ENCODE measurements at places on chromosomes 3 and 15.

- no peak for DNase-seq
These were observed 180.0 kb upstream of the TGFBR2 start for GRCh38 chr3:30426293-30426993.

DNA sequence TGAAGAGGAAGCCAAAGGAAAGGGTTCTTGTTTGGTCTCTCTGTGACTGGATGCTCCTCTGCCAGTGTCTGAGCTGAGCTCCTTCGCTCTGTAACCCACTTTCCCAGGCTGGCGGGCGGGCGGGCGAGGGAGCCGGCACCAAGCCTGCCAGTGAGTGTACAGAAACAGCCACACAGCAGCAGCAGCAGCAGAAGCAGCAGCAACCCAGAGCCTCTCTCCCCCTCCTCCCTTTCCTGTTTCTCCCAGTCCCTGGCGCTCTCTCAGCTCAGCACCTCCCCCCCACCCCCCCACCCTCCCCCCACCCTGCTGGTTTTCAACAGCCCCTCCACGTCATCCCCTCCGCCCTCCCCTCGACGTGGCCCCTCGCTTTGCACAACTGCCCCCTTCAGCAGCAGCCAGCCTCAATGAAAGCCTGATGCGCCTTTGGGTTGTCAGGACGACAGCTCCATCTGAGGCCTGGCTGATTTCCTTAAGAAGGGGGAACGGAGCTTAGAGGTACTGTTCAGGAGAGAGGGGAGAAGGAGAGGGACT, at the start of gene LSAMP:
Gene LSAMP, minus strand, starts transcription at position 177 of the 531 bp plus-strand sequence.
- DNase-seq, result no peak

GRCh38 chr15:80171787-80172186, 19.0 kb downstream of the FAH start:
- no peak for DNase-seq

GRCh38 chr3:87436781-87437543, 160.6 kb upstream of the POU1F1 start:
- DNase-seq, result no peak

DNA sequence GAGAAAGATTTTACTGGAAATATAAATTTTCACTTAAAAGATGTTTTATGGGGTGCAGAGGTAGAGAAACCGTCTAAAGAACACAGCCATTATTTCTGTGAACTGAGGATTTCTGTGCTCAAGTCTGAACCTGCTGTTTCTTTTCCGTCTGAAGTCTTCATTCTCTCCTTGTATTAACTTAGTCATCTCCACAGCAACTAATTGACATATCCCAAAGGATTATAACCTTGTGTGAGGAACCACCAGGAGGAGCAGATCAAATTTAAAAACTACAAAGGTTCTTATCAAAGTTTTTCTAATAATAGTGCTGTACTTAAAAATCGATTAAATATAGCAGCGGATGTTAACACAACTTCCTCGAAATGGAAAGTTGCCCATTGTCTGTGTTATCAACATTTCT, 31.1 kb upstream of the ICE2 start:
- no peak for DNase-seq

DNA sequence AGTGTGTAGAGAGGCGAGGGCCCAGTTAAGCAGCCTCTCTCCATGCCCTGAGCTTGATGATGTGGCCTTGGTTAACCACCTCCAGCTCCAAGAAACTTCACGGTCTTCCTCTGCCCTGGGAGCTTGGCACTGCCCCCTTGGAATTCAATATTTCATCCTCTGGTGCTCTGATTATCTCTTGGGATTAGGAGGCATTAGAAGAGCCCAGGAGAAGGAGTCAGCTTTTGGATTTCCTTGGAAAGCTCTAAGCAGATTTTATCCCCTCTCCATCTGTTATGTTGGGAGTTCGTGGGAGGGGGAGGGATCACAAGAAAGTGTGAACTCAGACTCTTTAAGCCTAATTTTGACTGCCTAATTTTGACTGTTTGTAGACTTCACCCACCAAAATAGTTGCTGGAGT, 132.7 kb upstream of the AGBL1 start:
- no peak for DNase-seq

DNA sequence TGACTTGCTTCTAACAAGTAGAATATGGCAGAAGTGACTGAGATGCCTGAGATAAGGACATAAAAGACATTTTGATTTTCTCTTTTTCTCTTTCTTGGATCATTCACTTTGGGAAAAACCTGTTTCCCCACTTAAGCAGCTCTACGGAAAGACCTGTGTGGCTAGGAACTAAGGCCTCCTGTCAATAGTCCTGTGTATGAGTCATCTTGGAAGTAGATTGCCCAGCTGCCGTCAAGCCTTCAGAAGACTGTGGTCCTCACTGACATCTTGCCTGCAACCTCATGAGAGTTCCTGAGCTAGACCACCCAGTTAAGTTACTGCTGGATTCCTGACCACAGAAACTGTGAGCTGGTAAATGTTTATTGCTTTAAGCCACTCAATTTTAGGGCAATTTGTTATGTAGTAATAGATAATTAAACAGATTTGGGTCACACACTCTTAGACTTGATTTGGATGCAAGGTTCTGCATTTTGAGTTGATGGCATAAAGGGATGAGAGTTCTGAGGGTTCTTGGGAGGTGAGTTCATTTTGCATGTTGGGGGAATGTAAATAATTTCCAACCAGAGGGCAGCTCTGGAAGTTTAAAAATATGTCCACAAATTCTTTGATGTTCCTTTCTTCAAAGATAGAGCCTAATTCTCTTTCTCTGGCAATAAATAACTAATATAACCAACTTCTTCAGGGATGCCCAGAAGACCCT, 229.2 kb downstream of the SQOR start:
- no peak for DNase-seq

- DNase-seq, result no peak
These were observed 369 bp upstream of the U2SURP start for GRCh38 chr3:143001034-143001368.

- no peak for DNase-seq
These were observed 3.2 kb downstream of the EIF1B start for GRCh38 chr3:40312661-40313226.

GRCh38 chr15:100681335-100681746, 79.0 kb downstream of the ASB7 start:
- DNase-seq, result no peak

GRCh38 chr15:73654659-73655058, 21.5 kb upstream of the NPTN start:
- no peak for DNase-seq

DNA sequence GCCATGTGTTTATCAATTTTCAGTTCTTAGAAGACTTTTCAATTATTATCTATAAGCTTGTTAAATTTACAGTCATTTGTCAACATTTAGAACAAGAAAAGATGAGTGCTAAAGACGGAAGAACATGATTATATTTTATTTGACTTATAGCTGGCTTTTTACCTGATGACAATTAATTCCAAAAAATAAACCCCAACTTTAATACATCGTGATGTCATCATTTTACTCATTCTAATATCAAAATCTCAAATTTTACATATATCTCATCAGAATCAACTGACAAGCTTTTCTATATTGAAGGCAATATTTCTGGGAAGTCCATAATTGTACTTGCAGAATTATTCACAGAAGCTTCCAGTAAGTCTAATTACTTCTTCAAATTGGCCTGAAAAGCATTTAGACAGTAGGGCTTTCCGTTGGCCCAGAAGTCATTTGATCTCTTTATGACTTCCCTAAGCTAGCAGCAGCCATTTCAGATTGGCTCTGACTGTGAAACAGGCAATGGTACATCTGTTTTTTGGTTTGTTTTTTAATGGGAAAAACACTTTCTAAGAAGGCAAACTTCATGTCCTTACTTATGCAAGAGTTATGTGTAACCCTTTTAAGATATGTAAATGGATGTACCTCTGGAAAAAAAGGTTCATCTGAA, 234.7 kb upstream of the PLSCR5 start:
- no peak for DNase-seq

- DNase-seq, result no peak
These were observed 4.3 kb upstream of the SUCNR1 start for GRCh38 chr3:151869181-151869580.

- no peak for DNase-seq
These were observed 18.6 kb downstream of the PRKCD start for GRCh38 chr3:53179580-53179979.

DNA sequence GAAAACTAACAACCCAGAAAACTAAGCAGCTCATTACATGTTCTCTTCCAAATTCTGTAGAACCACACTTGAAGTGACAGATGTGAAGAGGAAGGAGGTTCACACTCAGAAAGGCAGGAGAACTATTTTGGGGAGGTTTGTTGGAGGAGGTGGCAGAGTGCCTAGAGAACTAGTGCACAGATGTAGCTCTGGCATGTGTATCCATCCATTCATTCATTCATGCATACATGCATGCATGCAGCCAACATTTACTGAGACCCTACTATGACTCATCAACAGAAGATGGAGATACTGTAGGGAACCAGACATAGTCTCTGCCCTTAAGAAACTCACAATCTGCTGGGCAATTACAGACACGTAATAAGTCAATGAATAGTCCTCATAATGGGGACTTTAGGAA, 116.7 kb downstream of the ERC2 start:
- no peak for DNase-seq

GRCh38 chr3:148998297-148998696, 7.0 kb downstream of the GYG1 start:
- DNase-seq, result no peak

DNA sequence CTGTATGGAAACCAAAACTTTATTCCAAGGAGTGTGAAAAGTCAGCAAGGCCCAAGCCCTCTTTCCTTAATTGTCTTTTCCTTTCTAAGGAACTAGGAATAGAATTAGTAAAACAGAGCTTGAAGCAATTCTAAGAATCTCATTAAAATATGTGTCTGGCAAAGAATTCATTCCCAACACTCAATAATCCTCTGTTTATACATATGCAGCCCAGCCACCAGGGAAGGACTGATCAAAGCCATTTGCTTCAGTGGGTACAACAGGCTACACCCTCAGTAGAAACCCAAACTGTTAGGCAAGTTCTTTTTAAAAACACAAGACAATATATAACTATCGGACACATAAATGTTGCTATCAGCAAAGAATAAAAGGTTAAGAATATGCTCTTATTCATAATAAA, 266.9 kb downstream of the ERC2 start:
- DNase-seq, result no peak

DNA sequence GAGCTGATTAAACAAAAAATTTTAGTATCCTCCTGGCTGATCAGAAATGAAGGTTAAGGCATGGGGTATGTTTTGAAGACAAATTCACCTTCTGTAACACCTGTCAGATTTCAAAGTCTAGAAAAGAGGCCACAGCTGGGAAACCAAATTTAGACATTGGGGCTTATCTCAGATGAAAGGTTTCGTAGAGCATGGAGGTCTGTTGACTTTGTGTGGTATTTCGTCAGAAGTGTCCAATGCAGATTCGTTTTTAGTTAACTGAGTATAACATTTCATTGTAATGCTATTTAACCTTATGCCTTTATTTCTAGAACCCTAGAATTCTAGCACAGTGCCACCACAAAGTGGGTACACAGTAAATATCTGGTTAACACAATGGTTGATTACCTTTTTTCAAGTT, 61.7 kb downstream of the FNDC3B start:
- DNase-seq, result no peak

GRCh38 chr3:129795186-129796010, 98.1 kb downstream of the TMCC1 start:
- DNase-seq, result no peak

DNA sequence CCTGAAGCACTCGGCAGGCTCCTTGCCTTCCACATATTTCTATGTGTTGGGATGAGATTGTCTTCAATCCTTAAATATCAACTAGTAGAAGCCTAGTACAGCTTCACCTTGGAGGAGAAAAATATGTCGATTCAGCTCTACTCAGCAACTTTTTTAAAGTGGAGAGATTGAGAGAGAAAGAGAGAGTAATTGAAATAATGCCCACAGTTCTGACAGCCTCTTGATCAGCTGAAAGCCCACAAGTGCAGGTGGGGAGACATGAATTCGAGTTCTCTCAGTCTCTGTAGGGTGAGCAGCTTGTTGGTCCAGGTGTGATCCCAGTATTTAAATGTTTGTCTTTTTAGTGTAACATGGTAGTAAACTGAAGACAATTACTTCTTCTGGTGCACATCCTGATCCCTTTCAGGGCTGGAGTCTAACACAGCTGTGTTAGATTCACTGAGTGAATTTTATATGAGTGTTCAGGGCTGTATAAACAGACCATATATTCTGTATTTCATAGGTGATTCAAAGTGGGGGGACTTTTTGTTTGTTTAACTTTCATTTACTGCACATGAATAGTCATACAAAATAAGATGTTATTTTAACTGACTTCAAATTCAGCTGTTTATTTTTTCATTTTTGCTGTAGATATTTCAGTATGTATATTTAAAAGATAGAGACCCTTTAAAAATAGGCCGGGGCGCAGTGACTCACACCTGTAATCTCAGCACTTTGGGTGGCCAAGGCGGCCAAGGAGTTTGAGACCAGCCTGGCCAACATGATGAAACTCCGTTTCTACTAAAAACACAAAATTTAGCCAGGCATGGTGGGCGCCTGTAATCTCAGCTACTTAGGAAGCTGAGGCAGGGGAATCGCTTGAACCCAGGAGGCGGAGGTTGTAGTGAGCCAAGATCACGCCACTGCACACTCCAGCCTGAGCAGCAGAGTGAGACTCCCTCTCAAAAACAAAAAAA, 64.0 kb downstream of the ST6GAL1 start:
- no peak for DNase-seq

- no peak for DNase-seq
These were observed 21.0 kb downstream of the ZNF80 start for GRCh38 chr3:114216186-114216970.

- no peak for DNase-seq
These were observed 325.6 kb upstream of the RASGRP1 start for GRCh38 chr15:38890194-38890593.

- DNase-seq, result no peak
These were observed 43.4 kb upstream of the SEC22A start for GRCh38 chr3:123158330-123158729.

DNA sequence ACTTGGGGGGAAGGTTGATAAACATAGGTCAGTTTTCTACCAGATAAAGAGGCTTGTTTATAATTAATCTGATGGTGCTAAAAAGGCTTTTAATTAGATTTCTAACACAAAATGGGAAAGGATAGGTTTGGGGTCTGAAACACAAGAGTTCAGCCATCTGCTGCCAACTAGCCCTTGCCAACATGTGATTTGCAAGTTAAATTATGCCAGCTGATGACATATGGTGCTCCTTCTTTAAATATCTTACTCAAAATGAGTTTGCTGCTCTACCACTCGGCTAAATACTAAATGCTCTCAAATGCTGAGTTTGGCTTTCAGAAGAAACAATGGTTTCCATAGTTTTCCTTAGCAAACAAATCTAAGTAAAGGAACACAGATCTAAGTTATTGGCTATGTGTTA, 557.8 kb upstream of the CCDC54 start:
- DNase-seq, result no peak

GRCh38 chr3:55516392-55517030, 29.4 kb upstream of the WNT5A start:
- no peak for DNase-seq

DNA sequence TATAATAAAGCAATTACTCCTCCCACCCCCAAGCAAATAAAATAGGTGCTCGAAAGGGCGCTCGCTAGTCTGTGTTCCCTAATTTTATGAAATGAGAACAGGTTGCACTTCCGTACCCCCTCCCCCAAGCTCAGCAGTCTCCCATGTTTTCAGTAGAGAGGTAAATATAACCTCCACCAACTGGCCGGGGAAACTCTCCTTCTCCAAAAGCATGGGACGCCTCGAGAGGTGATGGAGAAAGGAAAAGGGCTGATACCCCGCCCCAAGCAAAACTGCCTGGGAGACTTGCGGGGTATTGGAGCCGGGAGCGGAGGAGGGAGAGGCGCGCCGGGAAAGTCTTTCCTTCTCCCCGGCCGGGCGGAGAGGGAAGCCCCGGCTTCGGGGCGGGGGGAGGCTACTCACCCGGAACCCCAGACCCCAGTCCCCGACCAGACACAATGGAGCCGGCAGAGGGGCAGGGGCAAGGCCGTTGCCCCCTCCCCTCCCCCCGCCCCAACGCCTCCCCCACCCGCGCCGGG, 605 bp downstream of the DCUN1D1 start:
- DNase-seq, result peak; percentile 72

Measured in activated effector memory CD4-positive, alpha-beta T cell treated with anti-CD3 and anti-CD28 coated beads, Interleukin-2, amount 50 U/mL, for 16 hours (primary cell).